ENCODE measurements at places on chromosomes 12 and 14. TPM values are rescaled to one million over a fixed set of nuclear protein-coding genes. Genes with fewer than 3 reads are reported as not detected.

Gene PXN
- total RNA-seq = 79.9 TPM

Gene BATF
- total RNA-seq = not detected

Gene ADAM21
- total RNA-seq = not detected

Gene WSB2
- 98.2 TPM for total RNA-seq

DNA sequence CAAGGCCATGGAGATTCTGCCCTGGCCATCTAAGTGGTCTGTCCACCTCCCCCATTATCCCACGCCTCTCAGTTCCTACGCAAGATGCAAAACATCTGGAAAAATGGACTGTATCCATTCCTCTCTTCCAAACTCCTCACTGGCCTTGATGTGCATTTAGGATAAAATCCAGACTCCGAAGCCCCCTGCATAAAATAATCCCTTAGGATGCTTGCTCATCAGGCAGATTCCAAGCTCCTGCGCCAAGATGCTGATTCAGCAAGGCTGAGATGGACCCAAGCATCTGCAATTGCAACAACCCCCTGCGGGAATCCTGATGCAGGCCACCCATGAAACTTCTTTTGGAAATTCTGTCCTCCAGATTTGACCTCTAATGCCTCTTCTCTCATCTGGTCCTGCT, 81.6 kb downstream of the SPRING1 start:
- no peak for DNase-seq

DNA sequence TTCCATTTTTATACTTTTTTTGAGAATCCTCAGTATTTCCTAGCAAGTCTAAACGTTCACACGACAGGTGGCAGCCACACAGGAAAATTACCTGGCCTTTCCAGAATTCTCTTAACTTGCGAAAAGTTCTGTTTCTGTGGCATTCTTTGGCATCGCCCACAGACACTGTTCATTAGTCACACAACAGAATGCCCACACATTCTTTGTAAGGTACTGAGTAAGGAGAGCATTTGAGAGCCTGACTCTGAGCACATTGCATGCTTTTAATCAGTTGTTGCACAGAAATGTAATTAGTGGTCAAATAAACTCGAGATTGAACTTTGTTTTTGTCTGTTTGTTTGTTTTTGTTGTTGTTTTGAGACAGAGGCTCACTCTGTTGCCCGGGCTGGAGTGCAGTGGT, 52.4 kb downstream of the LMNTD1 start:
- no peak for DNase-seq

GRCh38 chr14:23186913-23187654, 3.6 kb upstream of the SLC7A8 start:
- no peak for DNase-seq

DNA sequence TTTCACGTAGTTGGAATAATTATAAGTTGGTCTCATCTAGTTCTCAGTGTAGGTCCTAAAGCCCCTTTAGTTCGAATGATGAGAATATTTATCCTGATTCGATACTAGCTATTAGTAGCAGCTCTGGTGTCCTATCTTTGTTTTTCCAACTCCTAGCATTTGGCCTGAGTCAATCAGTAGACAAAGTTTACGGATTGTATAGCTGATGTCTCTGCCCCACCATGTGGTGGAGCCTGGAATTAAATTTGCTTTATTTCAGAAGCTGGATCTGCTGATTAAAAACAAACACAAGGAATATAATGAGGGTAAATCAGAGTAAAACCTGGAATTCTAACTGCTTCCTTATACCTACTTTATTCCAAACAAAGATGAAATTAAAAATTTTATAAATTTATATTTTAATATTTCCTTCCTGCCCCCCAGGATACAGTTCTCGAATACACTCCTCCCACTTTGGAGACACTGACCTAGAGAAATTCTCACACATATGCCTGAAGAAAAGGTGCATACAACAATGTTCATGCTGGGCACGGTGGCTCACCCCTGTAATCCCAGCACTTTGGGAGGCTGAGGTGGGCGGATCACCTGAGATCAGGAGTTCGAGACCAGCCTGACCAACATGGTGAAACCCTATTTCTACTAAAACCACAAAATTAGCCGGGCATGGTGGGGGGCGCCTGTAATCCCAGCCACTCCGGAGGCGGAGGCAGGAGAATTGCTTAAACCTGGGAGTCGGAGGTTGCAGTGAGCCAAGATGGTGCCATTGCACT, 7.6 kb upstream of the BRMS1L start:
- DNase-seq = no peak

- DNase-seq = no peak
Observed at GRCh38 chr12:58588770-58589169, 331.5 kb downstream of the LRIG3 start.

GRCh38 chr14:77584809-77585208, 31.6 kb downstream of the SPTLC2 start:
- no peak for DNase-seq

DNA sequence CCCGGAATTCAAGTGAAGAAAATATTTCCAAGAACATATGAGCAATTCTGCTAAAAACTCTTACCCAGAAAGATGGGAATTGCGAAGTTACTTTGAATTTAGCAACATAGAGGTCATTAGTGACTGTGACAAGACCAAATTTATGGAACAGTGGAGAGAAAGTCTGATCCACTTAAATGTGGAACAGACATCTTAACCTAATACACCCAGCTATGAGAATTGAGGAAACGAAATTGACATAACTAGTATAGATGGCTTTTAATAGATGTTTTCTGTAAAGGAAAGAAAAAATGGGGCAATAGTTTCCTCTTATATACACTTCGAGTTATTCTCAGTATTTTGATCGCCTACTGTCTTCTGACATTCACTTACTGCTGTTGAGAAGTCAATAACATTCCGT, 4.6 kb downstream of the OVCH1 start:
- DNase-seq = no peak

GRCh38 chr12:90262251-90262650, 553.6 kb upstream of the ATP2B1 start:
- DNase-seq = no peak

DNA sequence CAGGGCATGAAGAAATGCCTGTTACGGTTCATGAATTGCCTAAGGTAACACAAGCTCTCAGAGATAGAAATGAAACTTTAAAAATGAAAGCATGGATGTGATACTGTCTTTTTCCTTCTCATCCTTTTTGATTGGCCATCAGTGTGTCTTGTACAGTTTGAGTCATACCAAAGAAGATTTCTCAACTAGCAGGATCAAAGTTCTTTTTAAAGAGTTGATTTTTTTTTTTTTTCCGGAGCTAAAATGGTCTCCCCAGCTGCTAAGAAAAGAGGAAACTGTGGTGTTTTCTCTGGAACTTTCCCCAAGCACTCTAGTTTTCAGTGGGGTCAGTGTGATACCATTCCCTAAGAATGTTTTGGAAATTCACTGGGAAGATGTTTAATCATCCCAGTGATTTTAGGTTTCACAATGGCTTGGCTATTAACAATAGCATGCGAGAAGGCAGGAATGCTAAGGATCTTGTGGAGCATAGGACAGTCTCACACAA, 105.0 kb downstream of the ETNK1 start:
- no peak for DNase-seq
